PC-9 (cell line): ENCODE measurements at places on chromosomes 2 and 18. TPM values are rescaled to one million over a fixed set of nuclear protein-coding genes. Genes with fewer than 3 reads are reported as not detected.

DNA sequence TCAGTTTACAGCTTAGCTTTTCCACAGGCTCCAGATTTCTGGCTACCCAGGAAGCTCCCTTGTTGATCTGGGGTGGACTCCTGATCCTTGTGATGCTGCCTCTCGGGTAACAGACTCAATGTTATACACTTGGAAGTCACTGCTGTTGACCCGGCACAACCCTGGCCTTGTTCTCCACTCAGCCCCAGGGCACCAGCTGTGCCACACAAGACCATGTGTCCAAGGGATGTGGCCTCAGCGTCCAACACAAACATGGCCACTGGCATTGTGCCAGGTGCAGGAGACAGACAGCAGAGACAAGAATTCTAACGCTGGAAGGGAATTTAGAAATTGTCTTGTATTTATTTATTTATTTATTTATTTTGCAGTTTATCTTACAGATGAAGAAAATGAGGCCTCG is 39.0 kb upstream of the PPP4R1 start:
- no peak overlapping the region for H3K4me3 ChIP-seq
- peaks cover 57% of the 10 kb centered on the region for H3K4me1 ChIP-seq
- H3K36me3 ChIP-seq: no peaks in the 10 kb centered on the region
- H3K27me3 ChIP-seq: no peaks in the 10 kb centered on the region

GRCh38 chr2:66432801-66433694 is 1.9 kb upstream of the MEIS1 start:
- H3K4me1 ChIP-seq: peaks cover 13% of the 10 kb centered on the region
- peak overlapping the region; percentile 72 for H3K4me3 ChIP-seq
- no peak overlapping the region for H3K27ac ChIP-seq
- no peaks in the 10 kb centered on the region for H3K36me3 ChIP-seq
- peak; percentile 81 for DNase-seq
- no peaks in the 10 kb centered on the region for H3K27me3 ChIP-seq

PXDN gene
- total RNA-seq: 91.1 and 92.2 TPM in 2 replicates

GRCh38 chr2:18531194-18531593 is 29.3 kb downstream of the RDH14 start:
- H3K4me3 ChIP-seq: no peak overlapping the region
- H3K27me3 ChIP-seq: no peaks in the 10 kb centered on the region
- 0 out of 2 replicates have a peak, but pooled peaks cover 6% of the 10 kb centered on the region for H3K4me1 ChIP-seq

DNA sequence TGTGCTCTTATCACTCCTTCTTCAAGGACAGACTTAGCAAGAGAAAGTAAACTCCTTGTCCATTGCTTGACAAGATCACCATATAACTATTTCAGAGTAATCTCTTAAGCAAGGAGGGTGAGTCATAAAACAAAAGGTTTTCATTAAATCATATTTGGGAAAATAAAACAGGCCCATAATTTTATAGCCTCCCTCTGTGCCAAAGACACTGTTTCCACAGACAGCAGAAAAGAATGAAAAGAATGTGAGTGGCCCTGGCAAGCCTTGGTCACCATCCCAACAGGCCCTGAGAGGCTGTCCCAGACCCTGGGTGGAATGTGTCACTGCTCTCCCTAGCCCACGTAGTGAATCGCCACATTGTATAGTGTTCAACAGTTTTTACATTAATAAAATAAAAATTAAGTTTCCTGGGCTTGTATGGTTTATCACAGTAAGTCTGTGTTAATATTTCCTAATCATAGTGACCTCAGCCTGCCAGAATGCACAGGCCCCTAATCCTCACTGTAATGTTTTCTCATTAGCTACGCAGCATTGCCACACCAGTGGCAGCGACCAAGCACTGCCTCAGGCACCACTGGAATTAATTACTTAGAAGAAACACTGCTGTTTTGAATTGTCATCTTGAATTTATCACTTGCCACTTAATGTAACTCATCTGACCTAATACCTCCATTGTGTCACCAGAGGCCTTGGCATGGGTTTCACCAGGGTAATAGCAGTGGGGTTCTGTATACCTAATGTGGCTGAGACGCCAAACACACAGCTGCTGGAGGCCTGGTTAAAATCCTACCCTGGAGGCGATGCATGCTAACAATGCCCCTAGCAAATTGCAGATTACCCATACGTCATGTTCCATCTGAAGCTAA is 401.9 kb downstream of the LNPK start:
- peak; percentile 67 for DNase-seq
- 0 out of 2 replicates have a peak, but pooled peaks cover 3% of the 10 kb centered on the region for H3K27me3 ChIP-seq
- no peaks in the 10 kb centered on the region for H3K36me3 ChIP-seq
- no peaks in the 10 kb centered on the region for H3K4me1 ChIP-seq
